ENCODE measurements at places on chromosomes 16 and 17.
A peak's percentile ranks its signal among the peaks of the same experiment; 100 is the strongest.

DNA sequence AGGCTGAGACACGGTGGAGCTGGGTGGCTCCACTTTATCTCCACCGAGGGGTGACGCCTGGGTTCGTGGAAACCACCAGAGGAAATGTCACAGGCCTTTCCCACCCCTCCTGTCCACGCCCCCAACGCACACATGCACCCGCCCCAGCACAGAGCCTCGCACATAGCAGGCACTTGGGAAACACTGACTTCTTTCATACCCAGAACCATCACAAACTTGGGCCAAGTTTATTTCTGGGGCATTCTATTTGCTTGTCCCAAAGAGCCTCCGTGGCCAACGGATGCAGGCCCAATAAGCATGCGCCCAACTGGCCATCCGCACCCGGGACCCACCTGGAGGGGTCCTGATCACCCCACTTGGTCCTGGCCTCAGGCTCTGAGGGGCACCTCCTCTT is 3.3 kb downstream of the BCAR1 start:
- DNase-seq, result no peak

- no peak for DNase-seq
Measured at GRCh38 chr17:81983639-81984373, 6.4 kb downstream of the ASPSCR1 start.

GRCh38 chr17:32281011-32281451 is 15.4 kb downstream of the RHBDL3 start:
- DNase-seq, result peak; percentile 84

GRCh38 chr17:17070931-17071330 is 28.7 kb downstream of the MPRIP start:
- no peak for DNase-seq

DNA sequence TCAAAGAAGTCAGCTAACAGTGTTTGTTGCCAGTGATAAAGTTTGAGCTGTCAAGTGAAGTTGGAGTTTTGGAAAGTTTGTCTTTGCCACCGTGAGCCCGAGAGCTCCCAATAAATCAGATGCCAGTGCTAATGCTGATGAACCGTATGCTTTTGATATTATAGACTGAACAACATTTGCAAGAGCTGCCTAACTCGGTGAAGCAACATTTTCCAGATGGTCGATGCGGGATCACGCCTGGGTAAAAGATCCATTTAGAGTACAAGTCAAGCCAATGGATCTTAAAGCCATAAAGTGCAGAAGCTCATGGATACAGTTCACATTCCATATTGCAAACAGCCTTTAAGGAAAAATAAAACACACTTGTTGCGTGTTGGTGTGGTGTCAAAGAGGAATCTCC is 9.6 kb downstream of the BANP start:
- no peak for DNase-seq

- DNase-seq, result no peak
Measured at GRCh38 chr16:17921357-17921978, 415.1 kb downstream of the NPIPA8 start.

- DNase-seq, result no peak
Measured at GRCh38 chr16:12324152-12324551, 347.6 kb downstream of the SNX29 start.

- DNase-seq, result no peak
Measured at GRCh38 chr17:12821376-12821940, 32.2 kb downstream of the ARHGAP44 start.

DNA sequence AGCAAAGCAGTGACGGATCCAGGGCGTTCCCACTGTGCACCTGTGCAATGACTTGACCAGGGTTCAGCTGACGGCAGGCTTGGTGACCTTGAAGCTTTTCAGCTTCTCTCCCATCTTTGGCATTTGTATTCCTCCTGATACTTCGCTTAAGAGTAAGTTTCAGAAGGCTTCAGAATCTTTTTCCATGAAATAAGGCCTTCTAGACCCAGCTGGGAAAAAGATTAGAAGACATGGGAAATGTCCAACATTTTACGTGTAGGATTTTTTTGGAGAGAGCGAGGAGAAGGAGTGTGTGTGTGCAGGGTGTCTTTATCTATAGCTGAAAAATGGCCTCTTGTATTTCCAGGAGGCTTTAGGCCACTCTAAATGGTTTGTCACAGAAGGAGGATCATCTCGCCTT is 104.1 kb downstream of the BANP start:
- DNase-seq, result no peak

DNA sequence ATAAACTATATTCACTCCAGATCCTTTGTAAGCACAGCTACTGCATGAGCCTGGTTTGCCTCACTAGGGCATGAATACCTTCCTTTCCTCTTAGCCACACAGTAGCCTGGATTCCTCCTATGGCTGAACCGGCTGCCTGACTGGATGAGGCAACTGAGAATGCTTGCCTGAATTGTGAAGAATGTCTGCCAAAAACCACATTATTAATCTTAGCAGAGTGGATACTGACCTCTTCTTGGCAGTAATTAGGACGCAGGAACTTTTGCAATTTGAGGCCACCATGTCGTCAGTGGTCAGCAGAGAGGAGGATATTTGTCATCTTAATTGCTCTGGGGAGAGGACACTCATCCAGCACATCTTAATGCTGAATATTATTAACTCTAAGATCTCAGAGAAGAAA is 651.8 kb upstream of the GOT2 start:
- no peak for DNase-seq

DNA sequence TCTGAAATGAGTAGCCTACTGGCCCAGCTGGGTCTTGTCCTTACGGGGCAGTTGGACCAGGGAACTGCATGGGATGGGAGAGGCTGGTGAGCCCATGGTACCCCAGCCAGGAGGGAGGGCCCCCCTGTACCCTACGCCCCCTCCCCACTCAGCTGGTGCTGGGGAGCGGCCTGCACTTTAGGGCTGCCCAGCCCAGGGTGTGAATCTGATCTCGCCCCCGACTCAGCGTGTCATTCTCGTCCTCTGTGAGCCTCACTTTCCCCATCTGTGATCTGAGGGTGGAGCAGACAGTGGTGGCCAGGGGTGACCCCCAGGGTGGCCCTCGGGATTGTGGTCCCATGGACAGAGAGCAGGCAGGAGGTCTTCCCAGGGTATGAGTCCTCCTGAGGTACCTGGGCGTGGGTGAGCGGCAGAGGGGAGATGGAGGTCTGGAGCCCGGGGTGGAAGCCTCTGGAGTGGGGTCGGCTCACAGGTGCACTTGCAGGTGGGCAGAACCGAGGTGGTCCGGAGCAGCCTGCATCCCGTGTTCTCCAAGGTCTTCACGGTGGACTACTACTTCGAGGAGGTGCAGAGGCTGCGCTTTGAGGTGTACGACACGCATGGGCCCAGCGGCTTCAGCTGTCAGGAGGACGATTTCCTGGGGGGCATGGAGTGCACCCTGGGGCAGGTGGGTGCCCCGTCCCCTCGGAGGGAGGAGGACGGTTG is 1.6 kb downstream of the CPNE7 start:
- DNase-seq, result no peak

GRCh38 chr17:3585826-3586225 is 23.4 kb downstream of the TRPV1 start:
- DNase-seq, result no peak

DNA sequence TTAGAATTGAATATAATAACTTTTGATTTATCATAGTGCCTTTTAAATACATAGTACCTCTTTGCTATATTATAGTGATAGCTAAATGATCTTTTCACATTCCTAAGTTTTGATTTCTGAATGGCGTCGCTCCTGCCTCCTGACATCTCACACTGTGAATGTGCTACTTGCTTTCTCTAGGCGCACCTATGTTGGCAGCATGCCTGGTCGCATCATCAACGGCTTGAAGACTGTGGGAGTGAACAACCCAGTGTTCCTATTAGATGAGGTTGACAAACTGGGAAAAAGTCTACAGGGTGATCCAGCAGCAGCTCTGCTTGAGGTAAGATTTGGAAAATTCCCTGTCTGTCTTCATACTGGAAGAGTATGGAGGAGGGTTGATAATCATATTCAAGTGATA is 29.8 kb upstream of the ABCC11 start:
- no peak for DNase-seq

DNA sequence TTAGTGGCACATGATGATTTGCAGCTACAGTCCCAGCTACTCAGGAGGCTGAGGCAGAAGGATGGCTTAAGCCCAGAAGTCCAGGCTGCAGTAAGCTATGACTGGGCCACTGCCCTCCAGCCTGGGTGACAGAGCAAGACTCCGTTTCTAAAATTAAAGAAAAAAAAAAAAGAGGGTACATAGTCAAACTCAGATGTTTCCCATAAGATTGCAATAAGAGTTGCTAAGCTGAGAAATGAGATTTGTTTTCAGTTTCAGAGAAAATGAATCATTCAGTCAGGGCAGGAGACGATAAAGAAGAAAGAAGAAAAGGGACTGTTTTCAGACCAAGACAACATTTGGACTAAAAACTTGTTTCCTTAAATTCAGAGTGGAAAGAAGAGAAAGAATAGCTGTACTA is 30.2 kb upstream of the PHLPP2 start:
- DNase-seq, result no peak

DNA sequence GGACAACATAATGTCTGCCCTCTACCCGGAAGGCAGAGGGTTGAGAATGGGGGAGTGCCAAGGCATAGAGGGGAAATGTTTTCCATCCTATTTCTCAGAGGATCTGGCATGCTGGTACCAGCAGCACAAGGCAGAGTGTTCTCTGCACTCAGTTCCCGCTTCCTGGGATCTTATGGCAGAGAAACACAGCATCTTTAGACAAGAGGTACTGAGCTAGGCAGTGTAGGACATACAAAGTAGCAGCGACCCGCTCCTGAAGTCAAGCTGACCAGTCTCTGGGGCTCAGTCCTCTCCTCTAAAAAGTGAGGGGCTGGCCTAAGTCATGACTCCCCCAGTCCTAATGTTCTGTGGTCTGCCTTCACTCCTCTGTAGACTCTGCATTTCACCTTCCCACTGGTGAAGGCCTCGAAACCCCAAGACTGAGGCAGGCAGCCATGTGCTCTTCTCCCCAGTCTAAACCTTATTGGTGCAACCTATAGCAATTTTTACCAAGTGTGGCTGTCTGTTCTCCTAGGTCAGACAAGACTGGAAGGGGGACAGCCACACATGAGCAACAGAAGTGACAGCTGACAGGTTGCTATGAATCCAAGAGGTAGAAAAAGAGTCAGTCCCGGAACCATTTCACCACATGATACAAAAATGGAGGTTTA is 11.3 kb upstream of the TSPOAP1 start:
- DNase-seq, result no peak

DNA sequence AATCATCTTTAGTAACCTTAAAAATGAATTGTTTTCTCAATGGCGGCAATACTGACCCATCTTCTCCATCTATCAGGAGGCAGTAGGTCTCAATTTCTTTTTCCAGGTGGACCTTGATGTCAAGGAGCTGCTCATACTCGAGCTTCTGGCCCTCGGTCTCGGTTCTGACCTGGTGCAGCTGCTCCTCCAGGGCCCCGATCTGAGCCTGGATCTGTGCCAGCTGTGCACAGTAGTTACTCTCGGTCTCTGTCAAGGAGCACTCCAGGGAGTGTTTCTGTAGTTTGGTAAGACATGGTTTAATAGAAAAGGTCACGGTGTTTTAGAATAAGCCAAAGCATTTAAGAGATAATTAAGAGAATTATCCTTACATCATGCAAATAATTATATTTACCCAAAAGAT is 4.9 kb downstream of the KRT27 start:
- DNase-seq, result no peak

DNA sequence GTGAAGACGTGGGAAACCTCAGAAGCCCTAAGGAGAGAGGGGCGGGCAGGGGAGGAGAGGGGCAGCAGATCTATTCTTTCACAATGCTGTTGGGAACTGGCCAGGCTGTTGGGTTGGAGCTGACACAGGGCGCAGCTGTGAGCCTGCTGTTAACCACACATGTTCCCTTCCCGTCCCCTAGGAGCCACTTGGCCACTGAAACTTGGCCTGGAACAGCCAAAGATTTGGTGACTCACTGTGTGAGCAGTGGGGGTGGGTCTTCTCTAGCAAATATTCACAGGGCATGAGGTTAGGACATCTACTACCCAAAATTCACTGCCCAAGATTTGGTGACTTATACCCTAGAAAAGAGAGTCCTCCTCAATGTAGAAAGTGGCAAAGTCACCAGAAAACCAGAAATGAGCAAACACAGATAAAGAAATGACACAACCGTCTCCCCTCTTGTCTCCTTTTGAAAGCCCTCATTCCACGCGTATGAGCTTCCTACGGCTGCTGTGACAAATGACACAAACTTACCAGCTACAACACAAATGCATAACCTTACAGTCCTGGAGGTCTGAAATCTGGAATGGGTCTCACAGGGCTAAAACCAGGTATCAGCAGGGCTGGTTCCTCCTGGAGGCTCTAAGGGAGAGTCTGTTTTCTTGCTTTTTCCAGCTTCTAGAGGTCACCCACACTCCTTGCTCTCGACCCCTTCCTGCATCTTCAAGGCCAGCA is 6.3 kb downstream of the TBC1D16 start:
- DNase-seq, result peak; percentile 81

GRCh38 chr17:40068917-40069750 is 6.4 kb downstream of the THRA start:
- DNase-seq, result peak; percentile 97

DNA sequence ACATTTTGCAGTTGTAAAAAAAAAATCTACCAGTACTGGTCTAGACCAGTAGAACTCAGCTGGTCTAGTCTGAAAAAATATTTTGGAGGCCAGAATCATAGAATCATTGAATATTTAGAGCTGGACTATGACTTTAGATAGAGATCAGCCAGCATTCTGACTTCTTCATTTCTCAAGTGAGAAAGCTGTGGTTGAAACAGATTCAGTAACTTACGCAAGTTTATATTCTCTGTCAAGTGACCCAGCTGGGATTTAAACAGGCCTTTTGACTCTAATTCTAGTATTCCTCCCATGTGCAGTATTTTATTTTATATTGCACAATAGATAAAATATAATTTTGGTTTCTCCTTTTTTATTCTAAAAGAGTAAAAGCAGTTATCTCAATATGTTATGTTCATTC is 4.9 kb downstream of the TNRC6A start:
- DNase-seq, result no peak

GRCh38 chr16:5867250-5867649 is 769.7 kb upstream of the EEF2KMT start:
- no peak for DNase-seq

DNA sequence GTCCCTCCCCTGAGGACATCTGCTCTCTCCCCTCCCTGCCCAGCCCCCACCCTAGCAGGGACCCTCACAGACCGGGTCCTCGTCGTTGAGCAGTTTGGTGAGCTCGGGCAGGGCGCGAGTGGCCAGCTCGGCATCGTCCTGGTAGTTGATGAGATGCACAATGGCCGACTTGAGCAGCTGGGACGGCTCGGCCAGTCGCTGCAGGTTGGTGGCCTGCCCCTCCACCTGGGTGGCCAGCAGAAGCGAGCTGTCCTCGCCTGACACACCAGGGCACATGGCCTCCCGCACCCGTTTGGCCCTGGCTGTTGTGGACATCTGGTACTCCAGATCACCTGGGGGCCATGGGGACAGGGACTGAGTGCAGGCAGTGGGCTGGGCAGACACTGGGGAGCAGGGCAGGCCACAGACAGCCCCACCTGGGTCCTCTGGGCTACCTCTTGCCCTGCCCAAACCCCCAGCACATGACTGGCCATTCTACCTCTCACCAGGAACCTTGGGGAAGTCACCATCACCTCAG is 17.1 kb downstream of the JUP start:
- no peak for DNase-seq
